ENCODE measurements at places on chromosomes 7 and 10.

DNA sequence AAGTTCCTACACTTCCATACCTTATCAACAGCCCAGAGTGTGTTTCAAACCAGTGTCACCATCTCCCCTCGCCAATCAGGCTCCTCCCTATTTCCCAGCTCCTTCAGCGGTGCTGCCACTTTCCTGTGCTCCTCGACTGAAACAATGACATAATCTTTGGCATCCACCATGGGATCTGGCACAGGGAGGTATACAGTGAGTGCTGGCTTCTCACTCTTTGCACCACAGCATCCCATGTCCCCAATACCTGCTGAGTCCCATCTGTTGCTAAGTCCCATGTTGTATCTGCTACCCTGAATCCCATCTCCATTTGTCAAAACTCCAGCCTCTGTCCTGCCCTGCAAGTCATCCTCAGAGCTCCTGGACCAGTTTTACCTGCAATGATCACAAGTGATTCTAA is 15.4 kb downstream of the PAXIP1 start:
- DNase-seq = no peak

- no peak for DNase-seq
These were observed 128.9 kb upstream of the VWC2 start for GRCh38 chr7:49644396-49645166.

GRCh38 chr7:17010637-17011300 is 129.0 kb upstream of the AGR3 start:
- no peak for DNase-seq

- no peak for DNase-seq
These were observed 66.1 kb downstream of the STEAP1B start for GRCh38 chr7:22433710-22434460.

DNA sequence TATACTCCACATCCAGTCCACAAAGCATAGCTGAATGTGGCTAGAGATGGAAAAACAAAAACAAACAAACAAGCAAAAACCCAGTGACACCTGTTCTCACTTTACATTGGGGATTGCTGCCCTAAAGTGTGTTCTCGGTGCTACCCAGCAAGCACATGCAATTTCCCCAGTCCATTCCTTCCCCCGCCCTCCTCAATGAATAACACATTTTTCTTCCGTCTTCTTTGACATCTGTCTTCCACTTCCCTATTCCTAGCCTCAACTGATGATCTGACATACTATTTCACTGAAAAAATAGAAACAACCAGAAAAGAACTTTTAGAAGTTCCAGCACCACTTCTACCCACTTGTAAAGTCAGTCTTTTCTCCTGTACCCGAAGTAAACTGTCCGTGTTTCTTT is 147.1 kb downstream of the MALRD1 start:
- DNase-seq = no peak

DNA sequence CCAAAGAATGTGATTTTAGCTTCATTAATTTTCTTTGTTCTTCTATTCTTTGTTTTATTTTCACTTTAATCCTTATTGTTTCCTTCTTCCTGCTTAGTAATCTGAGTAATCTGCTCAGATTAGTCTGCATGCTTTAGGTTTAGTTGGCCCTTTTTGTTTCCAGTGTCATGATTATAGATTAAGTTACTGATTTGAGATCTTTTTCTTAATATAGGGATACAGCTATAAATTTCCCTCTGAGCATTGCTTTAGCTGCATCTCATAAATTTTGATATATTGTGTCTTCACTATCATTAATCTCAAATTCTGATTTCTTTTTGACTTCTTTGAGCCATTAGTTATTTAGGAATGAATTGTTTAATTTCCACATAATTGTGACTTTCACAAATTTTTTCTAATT is 6.2 kb downstream of the NET1 start:
- no peak for DNase-seq

DNA sequence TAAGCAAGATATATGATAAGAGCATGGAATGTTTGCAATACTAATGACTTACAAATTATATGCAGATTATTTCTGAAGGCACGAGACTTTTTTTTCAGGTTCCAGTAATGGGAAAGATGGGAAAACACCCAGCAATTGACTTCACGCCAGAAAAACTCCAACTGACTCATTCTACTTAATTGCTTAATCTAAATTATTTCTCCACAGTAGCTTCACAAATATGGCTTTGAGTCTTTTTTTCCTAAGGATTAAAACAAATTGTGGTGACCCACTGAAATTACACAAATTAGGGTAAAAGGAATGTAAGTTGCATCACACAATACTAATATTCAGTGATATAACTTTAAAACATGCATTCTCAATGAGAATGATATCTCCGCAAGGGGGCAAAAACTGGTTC is 138.7 kb downstream of the GNAI1 start:
- DNase-seq = no peak

DNA sequence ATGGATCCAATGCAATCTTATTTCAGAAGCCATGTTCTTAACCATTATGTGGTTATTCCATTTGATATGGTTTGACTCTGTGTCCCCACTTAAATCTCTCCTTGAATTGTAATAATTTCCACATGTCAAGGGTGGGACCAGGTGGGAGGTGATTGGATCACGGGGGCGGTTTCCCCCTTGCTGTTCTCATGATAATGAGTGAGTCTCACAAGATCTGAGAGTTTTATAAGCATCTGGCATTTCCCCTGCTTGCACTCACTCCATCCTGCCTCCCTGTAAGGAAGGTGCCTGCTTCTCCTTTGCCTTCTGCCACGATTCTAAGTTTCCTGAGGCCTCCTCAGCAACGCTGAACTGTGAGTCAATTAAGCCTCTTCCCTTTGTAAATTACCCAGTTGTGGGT is 32.0 kb upstream of the TSPAN13 start:
- no peak for DNase-seq

DNA sequence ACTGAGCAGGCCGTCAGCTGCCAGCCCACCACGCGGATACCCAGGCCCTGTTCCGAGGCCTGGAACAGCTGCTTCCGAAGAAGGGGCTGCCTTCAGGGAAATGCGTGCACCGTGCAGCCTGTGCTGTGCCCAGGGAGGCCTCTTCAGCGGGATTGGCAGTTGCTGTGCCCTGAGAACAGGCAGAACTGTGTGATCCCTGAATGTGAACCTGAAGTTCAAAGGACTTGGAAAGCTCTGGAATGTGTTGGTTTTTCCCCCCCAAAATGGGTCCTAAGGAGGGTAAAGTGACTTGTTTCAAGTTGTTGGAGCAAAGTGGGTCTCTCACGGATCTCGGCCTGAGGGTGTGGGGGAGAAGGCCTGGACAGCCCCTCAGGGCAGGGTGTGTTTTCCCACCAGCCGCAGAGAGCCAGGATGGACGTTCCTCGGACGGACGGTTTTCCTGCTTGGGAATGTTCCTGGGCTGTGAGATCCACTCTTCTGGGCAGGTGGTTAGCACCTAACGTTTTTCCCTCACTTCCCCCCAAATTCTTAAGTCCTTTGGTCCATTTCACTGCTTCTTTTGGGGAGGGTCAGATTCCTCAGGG is 2.1 kb downstream of the SPRN start:
- no peak for DNase-seq

DNA sequence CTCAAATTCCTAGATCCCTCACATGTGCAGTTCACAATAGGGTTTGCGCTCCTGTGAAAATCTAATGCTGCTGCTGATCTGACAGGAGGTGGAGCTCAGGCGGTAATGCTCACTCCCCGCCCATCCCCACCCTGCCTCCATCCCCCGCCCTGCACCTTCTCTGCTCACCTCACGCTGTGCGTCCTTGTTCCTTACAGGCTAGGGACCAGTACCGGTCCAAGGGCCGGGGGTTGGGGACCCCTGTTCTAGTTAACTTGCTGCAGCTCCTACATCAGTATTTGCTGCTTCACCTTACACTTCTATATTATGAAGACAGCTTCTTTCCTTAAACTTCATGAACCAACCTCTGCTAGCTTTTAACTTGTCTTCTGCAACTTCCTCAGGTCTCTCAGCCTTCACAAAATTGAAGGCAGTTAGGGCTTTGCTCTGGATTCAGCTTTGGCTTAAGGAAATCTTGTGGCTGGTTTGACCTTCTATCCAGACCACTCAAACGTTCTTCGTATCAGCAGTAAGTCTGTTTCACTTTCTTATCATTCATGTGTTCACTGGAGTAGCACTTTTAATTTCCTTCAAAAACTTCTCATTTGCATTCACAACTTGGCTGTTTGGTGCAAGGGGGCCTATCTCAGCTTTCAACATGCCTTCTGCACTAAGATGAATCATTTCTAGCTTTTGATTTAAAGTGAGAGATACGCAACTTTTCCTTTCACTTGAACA is 1.7 kb upstream of the TNKS2 start:
- peak; percentile 53 for DNase-seq

DNA sequence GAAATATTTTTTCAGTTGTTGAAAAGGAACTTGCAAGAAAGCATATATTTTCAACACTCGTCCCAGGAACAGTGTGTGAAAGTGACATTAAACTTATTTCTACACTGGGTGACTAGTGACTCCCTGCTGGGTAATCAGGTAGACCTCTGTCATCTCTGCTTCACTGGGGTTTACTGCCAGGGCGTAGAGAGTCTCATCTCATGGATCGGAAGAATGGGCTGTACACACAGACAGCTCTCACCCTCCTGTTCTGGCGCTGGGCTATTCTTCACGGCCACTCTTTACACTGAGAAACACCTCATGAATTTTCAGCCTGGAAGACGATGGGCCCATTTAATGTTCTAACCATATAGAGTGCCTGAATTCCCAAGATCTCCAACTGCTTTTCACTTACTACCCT is 36.4 kb downstream of the NRP1 start:
- no peak for DNase-seq

Data from activated CD4-positive, alpha-beta T cell treated with anti-CD3 and anti-CD28 coated beads, Interleukin-2, amount 50 U/mL, for 1 hour (primary cell).